ENCODE measurements at places on chromosomes 4 and X.

DNA sequence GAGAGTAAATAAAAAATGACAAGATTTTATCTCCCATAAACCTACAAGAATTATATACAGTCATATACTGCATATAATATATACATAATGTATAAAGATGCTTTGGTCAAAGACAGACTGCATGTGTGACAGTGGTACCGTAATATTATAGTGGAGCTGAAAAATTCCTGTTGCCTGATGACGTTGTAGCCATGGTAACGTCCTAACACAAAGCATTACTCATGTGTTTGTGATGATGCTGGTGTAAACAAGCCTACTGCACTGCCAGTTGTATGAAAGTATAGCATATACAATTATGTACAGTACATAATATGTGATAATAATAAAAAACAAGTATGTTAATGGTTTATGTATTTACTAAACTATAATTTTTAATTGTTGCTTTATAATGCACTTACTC, 245.2 kb upstream of the CENPE start:
- no peak for DNase-seq

DNA sequence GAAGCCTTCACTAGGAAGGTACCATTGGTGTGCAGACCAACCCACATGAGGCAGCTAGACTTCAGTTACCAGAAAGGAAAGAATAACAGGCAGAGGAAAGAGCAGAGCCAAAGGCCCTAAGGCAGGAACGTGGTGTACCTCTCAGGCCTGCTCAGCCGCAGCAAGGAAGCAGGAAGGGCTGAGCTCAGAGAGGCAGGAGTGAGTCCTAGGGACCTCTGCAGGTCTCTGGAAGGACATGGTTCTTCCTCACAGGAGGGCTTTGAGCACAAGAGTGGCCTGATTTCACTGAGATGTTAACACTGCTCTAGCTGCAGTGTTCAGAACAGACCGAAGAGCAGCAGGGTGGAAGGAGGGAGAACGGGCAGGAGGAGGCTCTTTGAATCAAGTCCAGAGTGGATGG, 124.6 kb downstream of the DCHS2 start:
- no peak for DNase-seq

- no peak for DNase-seq
Measured at GRCh38 chr4:110287130-110287529, 88.7 kb upstream of the ELOVL6 start.

DNA sequence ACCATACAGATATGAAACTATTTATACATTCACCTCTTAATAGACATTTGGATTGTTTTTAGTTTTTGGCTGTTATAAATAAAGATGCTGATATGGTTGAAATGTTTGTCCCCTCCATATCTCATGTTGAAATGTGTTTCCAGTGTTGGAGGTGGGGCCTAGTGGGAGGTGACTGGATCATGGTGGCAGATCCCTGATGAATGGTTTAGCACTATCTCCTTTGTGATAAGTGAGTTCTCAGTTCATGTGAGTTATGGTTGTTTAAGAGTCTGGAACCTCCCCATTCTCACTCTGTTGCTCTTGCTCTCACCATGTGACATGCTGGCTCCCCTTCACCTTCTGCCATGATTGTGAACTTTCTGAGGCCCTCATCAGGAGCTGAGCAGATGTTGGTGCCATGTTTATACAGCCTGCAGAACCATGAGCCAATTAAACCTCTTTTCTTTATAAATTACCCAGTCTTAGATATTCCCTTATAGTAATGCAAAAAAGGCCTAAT, 12.2 kb upstream of the CLGN start:
- no peak for DNase-seq

GRCh38 chrX:148774276-148774675, 273.9 kb downstream of the AFF2 start:
- no peak for DNase-seq

DNA sequence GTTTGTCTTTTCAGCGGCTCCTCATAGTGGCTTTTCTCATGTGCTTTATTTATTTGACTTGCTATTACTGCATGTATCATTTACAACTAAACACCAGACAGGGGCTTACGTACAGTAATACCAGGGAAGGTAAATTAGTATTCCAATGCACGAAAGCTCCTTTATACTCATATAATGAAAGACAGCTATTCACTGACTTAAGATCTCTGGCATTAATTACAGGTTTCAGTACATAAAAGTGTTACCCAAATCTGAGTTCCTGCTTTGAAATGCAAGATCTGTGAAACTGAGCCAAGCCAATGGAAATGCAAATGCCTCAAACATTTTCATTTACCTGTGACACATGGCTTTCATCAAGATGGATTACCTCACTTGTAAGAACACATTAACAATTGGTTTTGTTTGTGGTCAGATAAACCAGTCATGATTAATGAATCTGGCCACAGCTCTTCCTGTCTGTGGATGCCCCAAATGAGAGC, 107.2 kb downstream of the ANAPC4 start:
- DNase-seq: no peak

DNA sequence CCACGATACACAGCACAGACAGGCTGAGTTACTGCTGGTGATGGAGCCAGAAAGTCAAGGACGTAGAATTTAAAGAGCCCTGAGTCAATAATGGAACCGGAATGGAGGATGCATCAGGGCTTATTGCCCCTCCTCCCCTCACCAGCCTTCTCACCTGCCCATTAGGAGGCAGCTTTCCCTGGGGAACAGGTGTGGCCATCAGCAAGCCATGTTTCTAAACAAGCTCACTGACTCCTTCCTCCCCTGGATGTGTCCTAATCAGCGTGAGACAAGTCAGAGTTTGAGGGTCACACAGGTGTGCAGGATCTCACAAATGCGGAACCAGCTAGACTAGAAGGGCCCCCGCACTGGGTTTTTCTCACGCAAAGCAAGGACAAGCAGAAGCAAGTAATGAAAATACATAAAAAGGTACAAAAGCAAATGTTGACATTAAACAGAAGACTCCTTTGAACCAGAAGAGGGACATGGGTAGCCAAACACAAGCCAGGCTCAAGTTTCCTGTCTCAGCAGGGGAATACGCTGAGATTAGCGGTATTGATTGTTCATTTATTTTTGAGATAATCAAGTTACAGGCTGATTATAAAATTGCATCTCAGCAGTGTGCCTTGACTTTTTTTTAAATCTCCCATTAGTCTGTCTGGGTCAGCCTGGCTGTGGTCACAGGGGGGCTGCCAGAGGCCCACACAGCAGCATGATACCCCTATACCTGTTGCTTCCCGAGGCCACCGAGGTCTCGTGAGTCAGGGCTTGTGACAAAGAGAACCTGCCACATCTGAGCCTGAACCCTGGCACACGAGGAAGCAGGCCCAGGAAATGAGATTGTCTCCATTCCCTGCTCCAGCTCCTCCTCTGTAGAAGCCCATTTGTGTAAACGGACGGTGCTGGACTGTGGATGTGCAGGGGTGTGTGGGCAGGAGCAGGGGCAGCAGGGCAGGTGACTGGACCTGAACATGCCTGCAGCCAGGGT, 37.4 kb downstream of the CCKAR start:
- DNase-seq: no peak

GRCh38 chr4:152090543-152090942, 329.7 kb upstream of the GATB start:
- DNase-seq: no peak

- DNase-seq: no peak
Measured at GRCh38 chr4:16545656-16546055, 319.4 kb upstream of the TAPT1 start.

DNA sequence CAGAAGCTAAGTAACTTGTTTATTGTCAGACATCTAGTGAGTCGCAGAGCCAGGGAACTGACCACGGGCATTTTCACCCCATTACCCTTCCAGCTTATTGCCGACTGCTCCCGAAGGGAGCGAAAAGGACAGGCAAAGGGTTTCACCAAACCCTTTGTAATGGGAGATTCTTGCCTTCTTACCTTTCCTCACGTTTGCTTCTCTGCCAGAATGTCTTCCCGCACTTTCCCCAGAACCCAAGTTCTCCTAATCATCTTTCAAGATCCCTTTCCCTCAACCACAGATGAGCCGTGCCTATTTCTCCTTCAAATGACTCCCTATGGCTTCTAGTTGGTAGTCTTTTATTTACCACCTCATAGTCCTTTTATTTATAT, 520 bp upstream of the SRP72 start:
- DNase-seq: no peak

DNA sequence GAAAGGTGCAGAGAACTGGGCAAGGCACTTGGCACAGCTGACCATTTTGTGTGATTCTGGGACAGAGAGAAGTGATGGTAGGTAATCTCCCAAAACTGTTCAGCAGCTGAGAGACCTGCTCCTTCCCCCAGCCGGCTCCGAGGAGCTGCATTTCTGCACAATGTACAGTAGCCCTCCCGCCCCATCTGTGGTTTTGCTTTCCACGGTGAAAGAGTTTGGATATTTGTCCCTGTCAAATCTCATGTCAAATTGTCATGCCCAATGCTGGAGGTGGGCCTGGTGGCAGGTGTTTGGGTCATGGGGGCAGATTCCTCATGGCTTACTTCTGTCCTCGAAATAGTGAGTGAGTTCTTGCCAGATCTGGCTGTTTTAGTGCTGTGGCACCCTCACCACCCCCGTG, 90.5 kb upstream of the CD99 start:
- DNase-seq: no peak

DNA sequence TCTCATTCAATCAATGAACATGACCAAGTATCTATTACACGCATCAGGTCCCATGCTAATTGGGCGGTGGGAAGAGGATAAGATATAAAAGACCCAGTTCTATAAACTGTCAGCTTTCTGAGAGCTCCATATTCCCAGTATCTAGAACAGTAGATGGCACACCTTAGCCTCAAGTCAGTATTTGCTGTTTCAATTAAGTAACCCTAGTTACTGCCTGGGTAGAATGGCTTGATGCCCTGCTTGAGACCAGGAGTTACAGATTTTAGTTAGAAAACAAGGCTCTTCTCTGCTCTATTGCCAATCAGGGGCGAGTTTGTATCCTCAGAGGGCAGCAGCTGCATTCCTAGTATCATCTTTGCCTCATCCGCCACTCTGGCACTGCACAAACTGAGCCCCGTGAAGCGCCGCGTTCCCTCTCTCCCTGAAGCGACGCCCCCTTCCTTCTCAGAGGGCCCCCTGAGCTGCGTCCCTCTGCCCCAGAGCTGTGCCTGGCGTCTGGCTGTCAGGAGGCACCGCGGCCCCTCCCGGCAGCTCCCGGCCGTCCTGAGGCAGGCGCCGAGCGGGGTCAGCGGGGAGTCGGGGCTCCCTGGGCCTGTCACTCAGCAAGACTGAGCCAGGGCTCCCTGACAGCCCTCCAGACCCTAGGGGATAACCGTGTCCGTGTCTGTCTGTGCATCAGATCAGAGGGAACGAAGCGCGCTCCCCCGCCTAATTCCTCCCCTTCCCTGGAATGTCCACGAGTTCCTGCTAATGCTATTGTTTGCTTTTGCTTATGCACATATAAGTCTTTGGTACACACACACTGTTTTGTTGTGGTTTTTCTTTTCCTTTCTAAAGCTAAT, 212.4 kb upstream of the TTC29 start:
- DNase-seq: no peak

GRCh38 chr4:108171339-108172230, 2.9 kb upstream of the LEF1 start:
- DNase-seq: peak; percentile 60

- no peak for DNase-seq
Measured at GRCh38 chr4:16021804-16022560, 59.0 kb upstream of the FGFBP2 start.

GRCh38 chr4:109414938-109415337, 18.7 kb upstream of the SEC24B start:
- DNase-seq: no peak

GRCh38 chrX:38732866-38733265, 68.4 kb upstream of the MID1IP1 start:
- no peak for DNase-seq

DNA sequence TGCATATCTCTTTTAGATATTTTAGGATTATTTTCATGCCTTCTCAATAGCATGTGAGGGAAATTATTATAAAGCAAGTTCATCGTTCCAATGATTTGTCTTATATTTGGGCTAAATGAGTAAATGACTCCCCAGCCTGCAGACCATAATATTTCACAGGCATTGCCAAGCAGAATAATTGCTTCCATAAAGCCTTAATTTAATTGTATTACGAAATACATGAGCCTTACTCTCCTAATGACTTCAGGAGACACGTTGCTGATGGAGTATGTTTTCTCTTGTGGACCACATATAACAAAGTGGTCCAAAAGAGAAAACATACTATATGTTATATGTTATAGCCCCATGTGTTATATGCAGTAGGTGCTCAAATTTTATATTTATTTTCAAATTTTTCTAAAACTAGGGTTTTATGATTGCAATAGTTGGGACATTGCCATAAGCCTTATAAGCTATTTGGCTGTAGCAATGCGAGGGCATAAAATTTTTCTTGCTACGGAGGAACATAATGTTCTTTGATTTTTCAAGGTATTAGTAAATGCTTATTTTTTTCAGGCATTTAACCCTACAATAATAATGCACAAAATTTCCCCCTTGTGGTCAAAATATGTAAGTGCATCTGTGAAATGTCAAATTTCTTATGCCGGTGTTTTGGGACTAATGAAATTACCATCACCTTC, 26.2 kb upstream of the TMPRSS11D start:
- DNase-seq: no peak

DNA sequence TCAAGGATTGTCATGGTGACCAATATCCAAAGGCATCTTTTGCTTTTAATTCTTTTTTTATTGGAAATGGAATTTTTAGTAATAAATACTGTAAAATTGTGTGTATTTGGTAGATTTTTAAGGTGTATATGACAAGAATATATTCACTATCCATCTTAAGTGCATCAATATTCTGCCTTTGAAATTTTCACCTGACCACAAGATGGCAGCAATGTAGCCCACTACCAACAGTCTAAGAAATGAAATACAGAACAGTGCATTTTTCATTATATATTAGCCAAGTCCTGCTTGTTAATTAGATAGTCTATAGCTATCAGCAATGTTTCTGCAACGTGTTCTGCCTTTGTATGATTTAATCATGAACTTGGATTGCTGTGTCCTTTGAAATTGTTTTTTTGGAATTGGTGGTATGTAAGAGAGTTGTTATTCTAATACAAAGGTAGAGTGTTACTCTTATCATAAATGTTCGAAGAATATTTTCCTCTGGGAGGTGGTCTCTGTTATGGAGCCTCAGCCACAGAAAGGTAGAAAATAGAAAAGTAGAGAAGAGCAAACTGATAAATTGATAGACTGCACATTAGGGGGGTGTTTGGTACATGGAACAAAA, 38.2 kb downstream of the HPGDS start:
- no peak for DNase-seq

DNA sequence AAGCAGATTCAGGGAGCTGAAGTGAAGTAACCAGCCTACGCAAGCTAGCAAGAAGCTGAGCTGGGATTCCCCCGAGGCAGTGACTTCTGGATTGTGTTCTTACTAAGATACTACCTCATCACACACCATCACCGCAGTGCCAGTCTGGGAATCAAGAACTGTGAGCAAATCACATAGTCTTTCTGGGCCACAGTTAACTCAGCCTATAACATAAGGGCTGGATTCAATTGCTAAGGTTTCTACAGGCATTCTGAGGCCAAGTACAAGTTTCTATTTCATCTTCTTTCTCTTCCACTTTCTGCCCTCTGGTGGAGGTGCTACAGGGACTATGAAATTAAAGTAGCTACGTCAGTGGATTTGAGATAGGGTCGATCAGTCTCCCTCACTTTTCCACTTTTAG, 1.4 kb upstream of the CORIN start:
- DNase-seq: no peak

Data from naive thymus-derived CD8-positive, alpha-beta T cell (primary cell).